Heart left ventricle (tissue), 16 donors: ENCODE measurements at places on chromosomes 1 and 21. TPM values are rescaled to one million over a fixed set of nuclear protein-coding genes. Genes with fewer than 3 reads are reported as not detected.
A peak's percentile ranks its signal among the peaks of the same experiment; 100 is the strongest.

C4BPA gene
- polyA plus RNA-seq = not detected

CYP4X1 gene
- polyA plus RNA-seq = 1.3 TPM

ENTREP3 gene
- polyA plus RNA-seq = 5.1 TPM

PROK1 gene
- polyA plus RNA-seq = 0.07 TPM

WDR77 gene
- polyA plus RNA-seq = 64.3 TPM

ASAP3 gene
- polyA plus RNA-seq = 30.0 TPM

TMEM39B gene
- 4.5 TPM for polyA plus RNA-seq

PRAMEF5 gene
- polyA plus RNA-seq = not detected

FCGR2B gene
- 2.5 TPM for polyA plus RNA-seq

SHE gene
- 17.7 TPM for polyA plus RNA-seq

GRCh38 chr1:168734946-168735345, 5.9 kb upstream of the DPT start:
- no peaks in the 10 kb centered on the region for H3K36me3 ChIP-seq
- no peak overlapping the region for H3K27ac ChIP-seq
- peaks cover 16% of the 10 kb centered on the region for H3K4me1 ChIP-seq
- no peak overlapping the region for H3K4me3 ChIP-seq
- H3K27me3 ChIP-seq = no peaks in the 10 kb centered on the region

GRCh38 chr1:150146849-150147542, 2.7 kb upstream of the PLEKHO1 start:
- H3K27me3 ChIP-seq = no peaks in the 10 kb centered on the region
- DNase-seq = no peak
- H3K36me3 ChIP-seq = peaks cover 4% of the 10 kb centered on the region
- H3K4me1 ChIP-seq = peaks cover 41% of the 10 kb centered on the region
- H3K4me3 ChIP-seq = no peak overlapping the region
- H3K27ac ChIP-seq = no peak overlapping the region

- H3K36me3 ChIP-seq = no peaks in the 10 kb centered on the region
- H3K27me3 ChIP-seq = no peaks in the 10 kb centered on the region
- peak; percentile 82 for DNase-seq
- H3K4me3 ChIP-seq = peak within 1 kb of the TSS; percentile 99
Measured at GRCh38 chr1:25543425-25544242, at the start of gene LDLRAP1. Gene LDLRAP1, plus strand, starts transcription at chr1:25543606. Its CDS starts 93 bp downstream, at chr1:25543699.

DNA sequence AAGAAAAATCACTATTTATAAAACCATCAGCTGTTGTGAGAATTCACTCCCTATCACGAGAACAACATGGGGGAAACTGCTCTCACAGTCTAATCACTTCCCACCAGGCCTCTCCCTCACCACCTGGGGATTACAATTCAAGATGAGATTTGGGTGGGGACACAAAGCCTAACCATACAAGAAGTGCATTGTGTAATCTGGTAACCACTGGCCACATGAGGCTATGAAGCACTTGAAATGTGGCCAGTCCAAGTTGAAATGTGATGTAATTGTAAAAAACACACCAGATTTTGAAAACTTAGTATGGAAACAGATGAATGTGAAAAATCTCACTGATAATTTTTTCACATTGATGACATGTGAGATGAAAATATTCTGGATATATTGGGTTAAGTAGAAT, 293.8 kb downstream of the TTLL7 start:
- no peaks in the 10 kb centered on the region for H3K4me1 ChIP-seq
- DNase-seq = no peak
- H3K4me3 ChIP-seq = no peak overlapping the region
- no peak overlapping the region for H3K27ac ChIP-seq
- no peaks in the 10 kb centered on the region for H3K27me3 ChIP-seq

DNA sequence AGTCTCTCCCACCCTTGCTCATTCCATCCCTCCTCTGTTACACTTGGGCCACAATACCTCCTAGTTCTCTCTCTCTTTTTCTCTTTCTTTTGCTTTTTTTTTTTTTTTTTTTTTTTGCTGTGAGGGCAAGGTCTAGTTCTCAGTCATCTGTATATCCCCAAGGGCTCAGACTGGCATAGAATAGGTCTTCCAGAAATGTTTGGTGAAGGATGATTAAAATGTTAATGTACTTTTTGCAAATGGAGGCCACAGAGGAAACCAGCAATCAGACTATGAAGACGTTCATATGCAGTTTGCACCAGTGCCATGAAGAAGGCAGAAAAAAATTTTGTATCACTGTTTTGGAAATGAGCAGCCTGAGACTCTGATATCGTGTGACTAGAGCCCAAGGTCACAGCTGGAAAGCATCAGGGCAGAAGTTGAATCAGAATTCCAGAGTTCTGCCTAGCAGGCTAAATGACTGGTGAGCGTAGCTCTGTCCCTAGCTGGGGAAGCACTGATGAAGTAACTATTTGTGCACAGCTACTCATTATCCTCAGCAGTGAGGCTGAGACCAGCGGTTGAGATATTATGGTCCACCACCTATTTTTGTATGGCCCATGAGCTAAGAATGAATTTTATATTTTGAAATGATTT, 186.5 kb downstream of the TGFBR3 start:
- no peaks in the 10 kb centered on the region for H3K27me3 ChIP-seq
- DNase-seq = peak; percentile 37
- peaks cover 12% of the 10 kb centered on the region for H3K36me3 ChIP-seq
- H3K27ac ChIP-seq = peak overlapping the region; percentile 25
- no peaks in the 10 kb centered on the region for H3K4me1 ChIP-seq

- H3K27ac ChIP-seq = no peak overlapping the region
- H3K36me3 ChIP-seq = no peaks in the 10 kb centered on the region
- H3K4me1 ChIP-seq = no peaks in the 10 kb centered on the region
- no peaks in the 10 kb centered on the region for H3K27me3 ChIP-seq
- no peak for DNase-seq
- no peak overlapping the region for H3K4me3 ChIP-seq
Measured at GRCh38 chr1:183719289-183719688, 66.2 kb upstream of the APOBEC4 start.

DNA sequence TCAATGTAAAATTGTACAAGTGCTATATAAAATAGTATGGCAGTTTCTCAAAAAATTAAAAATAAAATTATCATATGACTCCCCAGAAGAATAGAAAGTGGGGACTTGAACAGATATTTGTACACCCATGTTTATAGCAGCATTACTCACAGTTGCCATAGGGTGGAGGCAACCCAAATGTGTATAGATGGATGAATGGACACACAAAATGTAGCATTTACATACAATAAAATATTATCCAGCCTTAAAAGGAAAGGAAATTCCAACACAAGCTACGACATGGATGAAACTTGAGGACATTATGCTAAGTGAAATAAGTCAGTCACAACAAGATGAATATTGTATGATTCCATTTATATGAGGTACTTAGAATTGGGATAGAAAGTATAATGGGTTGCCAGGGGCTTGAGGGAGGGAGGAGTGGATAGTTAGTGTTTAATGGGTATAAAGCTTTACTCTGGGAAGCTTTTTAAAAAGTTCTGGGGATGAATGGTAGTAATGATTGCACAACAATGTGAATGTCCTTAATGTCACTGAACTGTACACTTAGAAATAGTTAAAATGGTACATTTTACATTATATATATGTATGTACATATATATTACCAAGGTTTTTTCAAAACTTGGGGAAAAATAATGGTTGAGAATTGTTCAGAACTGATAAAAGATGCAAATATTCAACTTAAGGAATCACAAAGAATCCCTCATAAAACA, 53.0 kb upstream of the ADORA3 start:
- no peak overlapping the region for H3K27ac ChIP-seq
- H3K27me3 ChIP-seq = no peaks in the 10 kb centered on the region
- H3K36me3 ChIP-seq = no peaks in the 10 kb centered on the region
- H3K4me3 ChIP-seq = no peak overlapping the region
- H3K4me1 ChIP-seq = no peaks in the 10 kb centered on the region

GRCh38 chr1:151935154-151935553, 25.8 kb upstream of the THEM4 start:
- no peak overlapping the region for H3K27ac ChIP-seq
- no peak overlapping the region for H3K4me3 ChIP-seq
- no peaks in the 10 kb centered on the region for H3K27me3 ChIP-seq
- no peaks in the 10 kb centered on the region for H3K36me3 ChIP-seq
- H3K4me1 ChIP-seq = no peaks in the 10 kb centered on the region
- no peak for DNase-seq

DNA sequence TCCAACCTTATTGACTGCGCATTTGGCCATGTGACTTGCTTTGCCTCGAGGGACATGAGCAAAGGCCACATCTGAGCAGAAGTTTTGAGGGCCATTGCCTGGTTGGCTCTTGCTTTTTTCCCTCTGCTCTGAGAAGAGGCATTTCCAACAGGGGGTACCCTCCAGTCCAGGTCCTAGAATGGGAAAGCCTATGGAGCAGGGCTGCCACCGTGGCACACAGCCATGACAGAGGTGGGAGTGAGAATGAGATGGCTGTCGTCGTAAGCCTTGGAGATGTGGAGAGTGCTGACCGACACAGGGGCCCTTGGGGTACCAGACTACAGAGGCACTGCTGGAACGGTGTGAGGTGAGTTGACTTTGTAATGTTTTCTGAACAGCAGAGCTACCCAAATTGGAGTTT, 103.0 kb downstream of the KCNJ15 start:
- H3K27me3 ChIP-seq = no peaks in the 10 kb centered on the region
- H3K4me3 ChIP-seq = no peak overlapping the region
- H3K4me1 ChIP-seq = no peaks in the 10 kb centered on the region
- no peaks in the 10 kb centered on the region for H3K36me3 ChIP-seq
- no peak for DNase-seq

- H3K27ac ChIP-seq = no peak overlapping the region
- H3K4me1 ChIP-seq = no peaks in the 10 kb centered on the region
- peaks cover 17% of the 10 kb centered on the region for H3K36me3 ChIP-seq
- no peak for DNase-seq
Measured at GRCh38 chr1:15538771-15539170, 12.1 kb downstream of the DNAJC16 start.

- DNase-seq = no peak
- no peaks in the 10 kb centered on the region for H3K36me3 ChIP-seq
- no peaks in the 10 kb centered on the region for H3K4me1 ChIP-seq
- no peaks in the 10 kb centered on the region for H3K27me3 ChIP-seq
Measured at GRCh38 chr1:159973350-159973940, 19.4 kb upstream of the SLAMF9 start.

- no peaks in the 10 kb centered on the region for H3K36me3 ChIP-seq
- H3K4me1 ChIP-seq = no peaks in the 10 kb centered on the region
- no peak overlapping the region for H3K27ac ChIP-seq
Measured at GRCh38 chr1:98791498-98791897, 130.0 kb downstream of the SNX7 start.

- peaks cover 25% of the 10 kb centered on the region for H3K36me3 ChIP-seq
- no peak overlapping the region for H3K27ac ChIP-seq
- H3K4me3 ChIP-seq = no peak overlapping the region
Measured at GRCh38 chr1:109500941-109501381, 7.1 kb downstream of the CYB561D1 start.

DNA sequence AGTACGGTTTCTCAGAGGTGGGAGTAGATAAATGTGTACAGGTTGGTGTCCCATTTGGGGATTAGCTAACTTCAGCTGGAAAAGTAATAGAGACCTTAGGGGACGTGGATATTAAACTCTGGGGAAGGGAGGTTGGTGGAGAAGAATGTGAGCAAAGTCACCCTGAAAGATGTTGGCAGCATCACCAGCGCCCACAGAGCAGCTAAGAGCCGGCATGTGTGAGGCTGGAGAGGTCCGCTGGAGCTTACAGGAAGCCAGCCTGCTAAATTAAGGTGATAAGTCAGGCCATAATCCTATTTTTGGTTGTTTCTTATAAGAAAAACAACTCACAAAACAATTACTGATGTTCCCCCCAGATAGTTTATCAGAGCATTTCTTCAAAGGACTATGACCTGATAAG, 12.2 kb downstream of the PTGFRN start:
- peak overlapping the region; percentile 59 for H3K27ac ChIP-seq
- peaks cover 4% of the 10 kb centered on the region for H3K36me3 ChIP-seq

DNA sequence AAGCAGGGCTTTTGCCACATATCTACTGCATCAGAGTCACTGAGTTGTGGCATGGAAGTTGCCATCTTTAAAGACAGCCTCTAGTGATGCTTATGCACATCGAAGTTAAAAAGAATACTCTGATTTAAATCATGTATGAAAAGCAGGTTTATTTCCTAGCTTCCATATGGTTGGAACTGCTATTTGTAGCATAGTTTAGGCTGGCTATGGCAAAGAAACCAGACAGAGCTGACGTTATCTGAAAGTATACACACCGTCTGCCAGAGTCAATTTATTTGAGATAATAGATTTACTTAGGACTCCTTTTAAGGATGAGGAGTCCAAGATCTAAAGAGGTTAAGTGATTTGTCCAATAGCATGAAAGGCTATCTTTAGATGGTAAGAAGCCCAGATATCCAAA, 536.9 kb upstream of the ADGRL4 start:
- H3K27ac ChIP-seq = no peak overlapping the region
- H3K4me1 ChIP-seq = no peaks in the 10 kb centered on the region

DNA sequence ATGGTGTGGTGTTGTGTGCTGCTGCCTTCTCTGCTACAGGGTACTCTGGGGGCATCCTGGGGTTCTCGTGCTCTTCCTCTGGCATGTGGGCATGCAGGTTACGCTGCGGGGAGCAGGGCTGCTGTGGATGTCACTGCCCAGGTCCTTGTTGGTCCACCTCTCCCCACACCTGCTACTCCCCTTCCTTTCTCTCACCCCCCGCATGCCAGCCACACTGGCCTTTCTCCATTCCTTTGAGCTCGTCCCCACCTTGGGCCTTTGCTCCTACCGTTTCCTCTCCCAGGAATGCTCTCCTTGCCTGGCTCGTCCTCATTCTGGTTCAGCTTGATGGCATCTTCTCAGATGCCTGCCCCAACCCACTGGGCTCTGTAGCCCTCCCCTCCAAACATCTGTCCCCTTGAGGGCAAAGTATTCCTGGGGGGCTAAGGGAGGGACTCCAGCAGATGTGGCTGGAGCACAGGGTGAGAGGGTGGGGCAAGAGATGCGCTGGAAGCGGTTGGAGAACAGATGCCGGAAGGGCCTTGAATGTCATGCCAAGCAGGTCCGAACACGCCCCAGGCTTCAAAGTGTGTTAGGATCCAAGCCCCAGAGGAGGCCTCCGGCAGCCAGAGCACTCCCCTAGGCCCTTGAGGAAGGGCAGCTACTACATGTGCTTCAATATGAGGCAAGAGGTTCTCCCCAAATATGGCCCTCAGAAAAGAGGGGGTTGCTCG, 23.4 kb downstream of the DMRTB1 start:
- no peaks in the 10 kb centered on the region for H3K36me3 ChIP-seq
- H3K27ac ChIP-seq = no peak overlapping the region

DNA sequence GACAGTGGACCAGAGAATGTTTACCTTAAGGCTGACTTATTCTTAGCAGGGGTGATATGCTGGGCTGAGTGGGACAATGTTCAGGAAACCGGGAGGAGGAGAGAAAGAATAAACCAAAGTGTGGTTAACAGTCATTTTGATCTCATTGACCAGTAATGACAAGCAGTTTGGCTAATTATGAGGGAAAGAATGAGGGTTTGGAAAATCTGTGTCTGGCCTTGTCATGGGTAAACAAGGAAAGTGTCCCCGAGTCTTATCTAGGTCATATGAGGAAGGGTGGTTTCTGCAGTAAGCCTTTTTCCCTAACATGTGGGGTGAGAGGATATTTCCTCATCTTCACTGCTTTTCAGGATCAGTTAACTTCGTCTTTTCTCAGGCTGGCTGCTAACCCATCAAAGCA, 155.0 kb downstream of the TPR start:
- H3K4me3 ChIP-seq = no peak overlapping the region
- no peak for DNase-seq
- no peaks in the 10 kb centered on the region for H3K4me1 ChIP-seq
- no peaks in the 10 kb centered on the region for H3K36me3 ChIP-seq
- no peak overlapping the region for H3K27ac ChIP-seq
